ENCODE measurements at places on chromosomes 1 and 21.

GRCh38 chr1:24125456-24125855, 13.5 kb upstream of the MYOM3 start:
- no peak for DNase-seq

GRCh38 chr1:87103074-87103473, 188.6 kb downstream of the HS2ST1 start:
- no peak for DNase-seq

DNA sequence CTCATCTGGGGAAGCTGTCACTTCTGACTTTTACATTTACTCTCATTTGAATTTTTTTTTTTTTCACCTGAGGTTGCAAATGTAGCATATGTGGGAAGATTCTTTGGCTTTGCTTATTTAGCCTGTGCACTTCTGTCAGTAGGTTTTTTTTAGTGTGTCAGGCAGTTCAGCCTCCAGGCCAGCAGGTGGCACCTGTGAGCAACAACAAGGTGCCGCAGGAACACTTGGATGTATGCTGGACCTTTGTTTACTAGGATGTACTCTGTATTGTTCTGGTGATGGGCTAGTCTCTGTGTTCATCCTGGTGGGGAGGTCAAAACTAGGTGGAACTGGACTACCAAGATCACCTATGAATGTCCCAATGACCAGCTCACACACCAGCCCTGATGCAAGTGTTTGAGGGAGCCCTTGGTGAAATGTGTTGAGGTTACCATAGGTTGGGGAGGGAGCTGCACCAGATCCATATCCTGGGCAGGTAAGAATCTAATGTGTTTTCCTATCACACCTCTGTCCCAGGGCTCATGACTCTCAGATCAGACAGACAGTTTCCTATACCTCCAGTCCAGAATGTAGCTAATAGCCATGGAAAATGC, 618.2 kb downstream of the BRINP3 start:
- DNase-seq, result no peak

DNA sequence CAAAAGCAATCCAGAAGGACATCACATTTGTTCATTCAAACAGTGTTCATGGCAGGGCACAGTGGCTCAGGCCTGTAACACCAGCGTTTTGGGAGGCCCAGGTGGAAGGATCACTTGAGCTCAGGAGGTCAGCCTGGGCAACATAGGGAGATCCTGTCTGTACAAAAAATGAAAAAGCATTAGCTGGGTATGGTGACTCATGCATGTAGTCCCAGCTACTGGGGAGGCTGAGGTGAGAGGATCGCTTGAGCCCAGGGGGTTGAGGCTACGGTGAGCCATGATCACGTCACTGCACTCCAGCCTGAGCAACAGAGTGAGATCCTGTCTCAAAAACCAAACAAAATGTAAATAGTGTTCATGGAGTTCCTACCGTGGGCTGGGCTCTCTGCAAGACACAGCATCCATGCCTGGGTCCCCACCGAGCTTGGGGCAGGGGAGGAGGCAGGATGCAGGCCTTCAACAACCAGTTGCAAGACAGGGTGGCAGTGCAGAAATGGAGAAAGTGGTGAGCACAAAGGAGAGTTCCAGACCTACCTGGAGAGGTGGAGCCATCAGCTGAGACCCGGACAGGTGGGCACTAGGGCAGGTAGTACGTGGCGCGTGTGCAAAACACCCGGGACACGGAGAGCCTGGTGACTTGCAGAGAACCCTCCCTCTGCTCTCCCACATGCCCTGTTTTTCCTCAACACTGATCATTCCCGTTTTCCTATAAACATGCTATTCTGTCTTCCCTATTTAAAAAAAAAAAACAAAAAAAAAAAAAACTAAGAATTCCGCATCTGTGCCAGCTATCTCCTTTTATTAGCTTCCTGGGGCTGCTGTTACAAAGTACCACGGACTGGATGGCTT, 138.9 kb downstream of the TOMM20 start:
- no peak for DNase-seq

- no peak for DNase-seq
These were observed 1.8 kb upstream of the FABP3 start for GRCh38 chr1:31374511-31375196.

GRCh38 chr1:87180682-87181081, 148.0 kb upstream of the LMO4 start:
- DNase-seq, result no peak

GRCh38 chr1:215133532-215133931, 51.0 kb downstream of the KCNK2 start:
- no peak for DNase-seq

DNA sequence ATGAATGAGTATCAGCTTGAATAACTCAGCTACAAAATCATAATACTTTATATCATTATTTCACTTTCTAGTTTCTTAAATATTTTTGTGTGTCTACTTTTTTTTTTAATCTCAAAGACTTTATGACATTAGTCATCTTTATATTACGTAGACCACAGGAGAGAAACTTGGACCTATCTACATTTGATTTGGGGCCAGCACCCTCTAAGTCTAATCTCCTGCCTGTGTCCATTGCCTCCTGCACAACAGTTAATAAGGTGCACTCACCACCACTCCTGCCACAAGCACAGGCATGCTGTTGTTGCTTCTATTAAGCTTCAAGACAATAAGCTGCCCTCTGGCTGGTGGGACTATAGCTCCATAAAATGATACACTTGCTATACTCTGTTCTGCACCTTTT, 70.4 kb downstream of the DIRAS3 start:
- no peak for DNase-seq

DNA sequence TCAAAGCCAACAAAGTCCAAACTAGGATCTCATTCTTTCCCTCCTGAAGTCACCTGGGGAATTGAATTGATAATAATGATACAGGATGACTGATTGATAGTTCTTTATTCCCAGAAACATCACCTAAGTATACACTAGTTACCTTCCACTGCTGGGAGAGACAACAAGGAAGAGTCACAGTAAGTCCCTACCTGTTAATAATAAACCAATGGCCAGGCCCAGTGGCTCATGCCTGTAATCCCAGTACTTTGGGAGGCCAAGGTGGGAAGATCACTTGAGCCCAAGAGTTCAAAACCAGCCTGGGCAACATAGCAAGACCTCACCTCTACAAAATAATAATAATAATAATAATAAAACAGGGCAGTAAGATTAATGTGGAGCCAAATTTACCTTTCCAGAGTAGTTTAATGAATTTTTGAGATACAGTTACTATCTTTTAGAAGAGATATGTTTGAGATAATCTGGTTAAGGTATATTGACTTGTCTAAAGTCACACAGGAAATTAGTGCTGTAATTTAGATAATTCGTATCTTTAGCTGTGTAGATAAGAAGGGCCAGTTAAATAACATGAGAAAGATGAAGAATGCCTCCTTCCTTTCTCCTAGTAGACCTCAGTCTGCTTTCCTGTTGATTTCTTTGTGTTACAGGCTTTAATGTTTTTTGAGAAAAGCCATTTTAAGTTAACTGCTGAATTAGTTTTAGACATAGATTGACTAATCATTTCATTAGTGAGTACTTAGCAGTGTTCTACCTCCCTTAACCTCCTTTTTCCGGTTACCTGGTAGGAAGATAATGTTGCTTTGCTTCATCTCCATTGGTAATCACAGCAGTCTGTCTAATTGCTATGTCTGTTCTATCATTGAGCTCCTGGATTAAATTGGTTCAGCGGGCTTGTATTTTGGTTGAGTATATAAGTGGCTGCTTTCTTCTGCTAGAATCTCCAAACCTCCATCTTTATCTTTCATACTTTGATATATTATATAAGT, 22.0 kb downstream of the SMAP2 start:
- no peak for DNase-seq

DNA sequence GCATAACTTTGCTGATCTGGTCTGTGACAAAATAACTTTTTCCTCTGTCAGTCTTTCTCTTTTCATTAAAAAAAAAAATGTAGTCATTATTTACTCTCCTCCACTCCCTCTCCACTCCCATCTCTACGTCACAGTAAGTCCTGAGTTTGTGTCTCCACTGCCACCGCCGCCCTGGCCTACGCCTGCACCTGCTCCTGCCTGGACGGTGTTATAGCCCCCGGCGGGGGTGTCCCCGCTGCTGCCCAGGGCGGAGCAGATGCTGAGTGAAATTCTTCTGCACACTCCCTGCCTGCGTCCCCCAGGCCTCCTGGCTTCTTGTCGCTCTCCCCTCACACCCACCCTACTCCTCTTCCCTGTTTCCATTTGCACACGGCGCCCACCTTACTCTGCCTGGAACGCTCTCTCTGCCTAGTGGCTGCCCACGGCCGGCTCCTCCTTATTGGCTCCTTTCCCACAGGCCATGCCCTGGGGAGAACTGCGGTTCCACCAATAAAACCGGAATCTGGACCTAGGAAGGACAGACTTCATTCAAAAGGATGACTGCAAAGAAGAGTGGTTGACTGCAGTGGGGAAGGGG, 55.2 kb upstream of the C1orf174 start:
- no peak for DNase-seq

GRCh38 chr1:230632273-230632873, 9.9 kb upstream of the COG2 start:
- no peak for DNase-seq

- DNase-seq, result no peak
These were observed 2.8 kb upstream of the CD1C start for GRCh38 chr1:158286941-158287346.

DNA sequence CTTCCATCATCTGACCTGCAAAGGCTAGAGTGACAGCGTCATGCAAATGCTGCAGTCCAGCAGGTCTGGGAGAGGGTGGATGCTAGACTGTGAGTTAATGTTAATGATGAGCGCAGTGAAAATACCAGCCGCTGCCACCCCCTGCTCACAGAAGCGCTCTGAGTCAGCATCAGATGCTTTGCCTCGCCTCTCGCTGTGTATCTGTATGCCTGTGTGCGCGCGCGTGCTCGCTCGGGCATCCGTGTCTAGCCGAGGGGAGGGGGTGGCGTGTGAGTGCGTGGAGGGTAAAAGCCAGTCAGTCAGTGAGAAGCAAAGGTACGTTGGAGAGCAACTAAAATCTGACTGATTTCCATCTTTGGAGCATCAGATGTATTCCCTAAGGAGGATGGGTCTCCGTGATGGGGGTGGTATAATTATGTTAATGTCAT, 858.7 kb downstream of the USP25 start:
- no peak for DNase-seq

DNA sequence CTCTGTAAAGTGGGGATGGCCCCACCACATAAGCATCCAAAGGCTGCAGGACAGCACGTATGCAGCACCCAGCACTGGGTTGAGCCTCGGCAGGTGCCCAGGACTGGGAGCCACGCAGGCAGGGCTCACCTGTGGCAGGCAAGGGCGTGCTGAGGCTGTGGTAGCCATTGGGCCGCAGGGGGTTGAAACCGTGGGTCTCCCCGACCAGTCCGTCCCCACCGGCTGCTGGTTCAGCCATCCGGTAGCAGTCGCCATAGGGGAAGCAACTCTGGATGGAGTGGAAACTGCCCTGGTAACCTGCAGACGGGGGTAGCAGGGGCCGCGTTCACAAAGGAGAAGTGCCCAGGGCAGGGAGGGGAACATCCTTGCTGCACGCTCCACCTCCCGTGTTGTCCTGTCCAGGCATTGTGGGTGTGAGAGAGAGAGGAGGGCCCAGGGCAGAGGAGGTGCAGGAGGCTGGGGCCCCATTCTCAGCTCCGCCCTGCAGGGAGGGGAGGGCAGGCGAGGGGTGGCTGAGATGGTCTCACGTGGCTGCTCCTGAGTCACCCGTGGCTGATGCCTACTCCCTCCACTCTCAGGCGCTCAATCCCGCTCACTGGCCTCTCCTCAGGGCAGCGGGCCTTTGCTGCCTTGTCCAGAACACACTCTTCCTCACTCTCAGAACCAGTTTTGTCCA, 49.9 kb downstream of the DMRTB1 start:
- DNase-seq, result no peak

DNA sequence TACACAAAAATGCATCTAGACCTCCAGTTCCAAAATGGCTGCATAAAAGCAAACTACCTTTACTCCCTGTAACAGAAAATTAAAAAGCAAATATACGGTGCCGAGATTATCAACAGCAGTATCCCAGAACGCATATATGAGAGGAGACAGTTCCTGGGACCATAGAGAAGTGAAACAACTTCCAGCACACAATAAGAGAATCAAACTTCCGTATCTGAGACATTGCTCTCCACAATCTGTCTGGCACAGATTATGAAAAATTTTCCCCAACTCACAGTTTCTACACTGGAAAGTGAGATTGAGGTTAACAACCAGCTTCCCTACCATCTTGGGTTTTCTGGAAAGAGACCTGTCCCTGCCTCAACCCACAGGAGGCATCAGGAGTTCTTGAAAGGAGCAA, 47.2 kb upstream of the ST6GALNAC3 start:
- no peak for DNase-seq

DNA sequence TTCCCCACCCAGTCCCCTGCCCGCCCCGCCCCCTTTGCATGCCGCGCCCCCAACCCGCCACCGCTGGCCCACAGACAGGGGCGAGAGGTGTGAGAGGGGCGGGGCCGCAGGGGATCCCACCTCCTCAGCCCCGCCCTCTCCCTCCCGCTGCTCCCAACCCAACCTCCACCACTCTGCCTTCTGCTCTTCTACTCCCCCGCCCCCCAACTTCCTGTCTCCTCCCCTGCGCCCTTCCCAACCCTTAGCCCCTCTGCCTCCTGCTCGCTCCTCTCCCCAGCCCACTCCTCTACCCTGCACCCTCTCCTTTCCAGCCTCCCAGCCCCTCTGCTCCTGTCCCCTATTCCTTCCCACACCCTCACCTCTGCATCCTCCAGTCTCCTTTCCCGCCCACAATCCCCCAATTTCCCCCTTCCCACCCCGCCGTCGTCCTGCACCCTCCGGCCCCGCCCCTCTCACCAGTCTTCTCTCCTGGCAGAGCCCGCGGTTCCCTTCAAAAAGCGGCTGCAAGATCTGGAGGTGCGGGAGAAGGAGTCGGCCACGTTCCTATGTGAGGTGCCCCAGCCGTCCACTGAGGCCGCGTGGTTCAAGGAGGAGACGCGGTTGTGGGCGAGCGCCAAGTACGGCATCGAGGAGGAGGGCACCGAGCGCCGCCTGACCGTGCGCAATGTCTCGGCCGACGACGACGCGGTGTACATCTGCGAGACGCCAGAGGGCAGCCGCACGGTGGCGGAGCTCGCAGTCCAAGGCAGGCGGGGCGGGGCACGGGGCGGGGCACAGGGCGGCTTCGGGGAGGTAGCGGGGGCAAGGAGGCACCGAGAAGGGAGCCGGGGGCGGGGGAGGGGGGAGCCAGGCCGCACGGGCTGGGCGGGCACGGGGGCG, 5.4 kb downstream of the OBSCN start:
- DNase-seq, result peak; percentile 81

- no peak for DNase-seq
These were observed 1064.9 kb downstream of the NCAM2 start for GRCh38 chr21:22063140-22063539.

DNA sequence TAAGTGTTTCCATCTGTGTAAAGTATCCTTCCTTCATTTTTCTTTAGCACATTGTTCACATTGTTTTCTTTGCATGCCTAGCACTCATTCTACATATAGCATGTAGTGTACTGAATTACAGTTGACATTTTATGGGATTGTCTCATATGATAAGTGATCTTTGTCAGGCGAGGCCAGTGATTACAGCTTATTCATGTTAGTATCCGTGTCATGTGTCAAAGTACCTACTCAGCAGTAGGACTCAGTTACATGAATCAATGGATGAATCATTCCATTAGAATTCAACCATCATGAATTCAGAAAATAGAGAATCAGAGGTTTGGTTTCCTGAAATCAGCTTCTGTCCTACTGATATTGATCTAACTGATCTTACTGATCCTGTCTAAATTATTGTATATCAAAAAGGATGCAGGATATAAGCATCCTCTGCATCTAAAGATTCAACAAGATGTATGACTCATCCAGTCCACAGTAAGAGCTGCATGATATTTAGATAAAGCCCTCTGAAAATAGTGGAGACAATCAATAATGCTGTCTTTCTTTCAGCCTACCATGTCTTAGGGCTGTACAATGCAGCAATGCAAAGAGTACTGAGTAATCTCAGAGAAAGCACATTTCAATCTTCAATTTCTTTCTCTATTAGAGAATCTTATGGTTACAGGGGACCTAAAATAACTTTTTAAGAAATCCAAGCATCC, 20.7 kb upstream of the HRNR start:
- no peak for DNase-seq
